H1 (cell line): ENCODE measurements at places on chromosomes 11 and 22. TPM values are rescaled to one million over a fixed set of nuclear protein-coding genes. Genes with fewer than 3 reads are reported as not detected.
A peak's percentile ranks its signal among the peaks of the same experiment; 100 is the strongest.

DNA sequence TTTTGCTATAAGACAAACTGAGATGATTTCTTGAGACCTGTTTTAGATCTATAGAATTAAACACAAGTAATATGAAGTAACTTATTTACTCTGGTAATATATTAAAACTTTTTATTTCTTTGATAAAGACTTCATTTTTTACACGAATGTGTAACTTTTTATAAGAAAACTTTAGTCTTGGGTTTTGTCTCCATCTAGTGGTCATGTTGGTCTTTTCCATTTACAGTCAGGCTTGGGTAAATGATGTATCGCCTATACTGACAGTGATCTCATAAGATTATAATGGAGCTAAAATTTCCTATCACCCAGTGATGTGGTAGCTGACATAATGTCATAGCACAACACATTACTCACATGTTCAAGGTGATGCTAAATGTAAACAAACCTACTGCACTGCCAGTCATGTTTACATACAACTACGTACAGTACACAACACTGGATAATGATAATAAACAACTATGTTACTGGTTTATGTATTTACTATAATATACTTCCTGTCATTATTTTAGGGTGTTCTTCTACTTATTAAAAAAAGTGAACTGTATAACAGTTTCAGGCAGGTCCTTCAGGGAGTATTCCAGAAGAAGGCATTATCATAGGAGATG is 7.5 kb upstream of the C11orf97 start:
- no peak for DNase-seq

- no peak for DNase-seq
Observed at GRCh38 chr11:119615003-119615881, 113.8 kb downstream of the NECTIN1 start.

DNA sequence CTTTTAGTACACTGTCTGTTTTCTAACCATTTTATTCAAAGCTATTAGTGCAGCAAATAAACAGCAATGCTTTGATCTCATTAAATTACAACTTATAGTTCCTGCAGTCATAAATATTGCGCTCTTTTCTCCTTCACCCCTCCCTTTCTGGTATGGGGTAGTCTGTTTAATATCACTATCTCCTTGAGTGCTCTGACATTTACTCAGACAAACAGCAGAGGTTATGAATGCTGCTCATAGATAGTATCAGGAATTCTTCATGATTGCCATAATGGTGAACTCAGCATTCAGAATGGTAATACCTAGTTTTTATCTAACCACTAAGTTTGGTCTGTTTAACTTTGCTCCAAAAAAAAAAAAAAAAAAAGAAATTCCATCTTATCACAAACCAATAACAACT is 87.4 kb downstream of the EIF3M start:
- no peak for DNase-seq

- DNase-seq: no peak
Observed at GRCh38 chr11:73468590-73469161, 92.5 kb downstream of the RELT start.

Gene ANGPTL5
- polyA plus RNA-seq: not detected in 2 replicates

Gene POLR2L
- polyA plus RNA-seq: 140 and 142 TPM in 2 replicates

DNA sequence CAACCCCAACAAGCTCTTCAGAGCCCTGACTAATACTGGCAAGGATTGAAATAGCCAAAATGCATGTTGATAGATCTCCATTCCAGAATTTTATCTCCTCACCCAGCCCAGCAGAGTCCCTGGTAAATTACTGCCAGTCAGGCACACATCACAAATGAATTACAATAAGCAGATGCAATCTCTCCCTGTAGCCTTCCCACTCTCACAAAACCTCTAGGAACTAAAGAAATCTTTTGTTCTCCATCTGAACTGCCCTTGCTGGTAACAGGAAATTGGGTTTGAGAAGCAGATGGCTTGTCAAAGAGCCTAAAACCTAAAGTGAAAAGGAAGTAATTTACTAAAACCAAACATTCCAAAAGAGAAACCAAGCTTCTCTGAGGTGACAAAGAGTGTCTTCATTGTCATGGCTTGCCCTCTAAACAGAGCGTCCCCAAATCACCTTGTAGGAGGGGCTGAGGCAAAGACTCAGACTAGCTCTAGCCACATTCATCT is 59.5 kb downstream of the FAM168A start:
- no peak for DNase-seq

- no peak for DNase-seq
Observed at GRCh38 chr11:120815319-120816100, 208.4 kb upstream of the TBCEL start.

DNA sequence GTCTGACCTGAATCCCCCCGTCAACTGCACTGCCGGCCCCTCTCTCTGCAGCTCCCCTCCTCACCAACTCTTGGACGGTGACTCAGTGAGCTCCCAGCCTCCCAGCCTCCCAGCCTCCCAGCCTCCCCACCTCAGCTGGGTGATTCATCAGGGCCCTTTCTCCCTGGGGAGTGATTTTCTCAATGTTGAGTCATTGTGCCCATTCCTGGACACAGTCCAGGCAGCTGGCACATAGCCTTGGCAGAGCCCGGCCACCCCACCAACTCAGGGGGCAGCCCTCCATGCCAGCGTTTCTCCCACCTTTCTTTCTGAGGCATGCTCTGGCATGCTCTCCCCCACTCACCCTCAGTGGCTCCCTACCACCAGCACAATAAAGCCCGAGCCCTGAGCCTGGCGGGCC is 30.7 kb downstream of the PDE2A start:
- no peak for DNase-seq

GRCh38 chr11:114762408-114762807 is 84.1 kb downstream of the NXPE2 start:
- DNase-seq: peak; percentile 31

DNA sequence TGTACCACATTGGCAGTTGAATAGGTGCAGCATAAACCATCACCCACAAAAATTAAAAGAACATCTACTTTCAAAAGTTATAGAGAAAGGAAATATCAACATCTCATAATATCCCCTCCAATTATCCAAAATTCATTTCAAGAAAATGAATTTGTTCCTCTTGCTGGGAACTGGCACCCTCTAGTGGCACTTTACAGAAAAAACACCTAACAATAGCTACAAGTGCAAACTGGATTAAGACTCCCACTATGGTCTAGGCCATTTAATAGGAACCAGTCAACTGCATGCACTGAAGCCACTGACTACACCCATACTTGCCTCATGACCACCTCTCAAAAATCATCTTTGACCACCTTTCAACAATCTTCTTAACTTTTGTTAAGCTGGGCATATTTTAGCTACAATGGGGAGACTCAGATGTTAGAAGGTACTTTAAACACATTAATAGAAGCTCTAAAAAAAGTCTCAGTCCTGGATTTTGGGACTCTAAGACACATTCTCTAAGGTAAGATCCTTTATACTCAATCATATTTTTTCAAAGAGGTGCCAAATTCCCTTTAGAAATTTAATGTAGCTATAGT is 17.3 kb downstream of the TRAF6 start:
- no peak for DNase-seq

DNA sequence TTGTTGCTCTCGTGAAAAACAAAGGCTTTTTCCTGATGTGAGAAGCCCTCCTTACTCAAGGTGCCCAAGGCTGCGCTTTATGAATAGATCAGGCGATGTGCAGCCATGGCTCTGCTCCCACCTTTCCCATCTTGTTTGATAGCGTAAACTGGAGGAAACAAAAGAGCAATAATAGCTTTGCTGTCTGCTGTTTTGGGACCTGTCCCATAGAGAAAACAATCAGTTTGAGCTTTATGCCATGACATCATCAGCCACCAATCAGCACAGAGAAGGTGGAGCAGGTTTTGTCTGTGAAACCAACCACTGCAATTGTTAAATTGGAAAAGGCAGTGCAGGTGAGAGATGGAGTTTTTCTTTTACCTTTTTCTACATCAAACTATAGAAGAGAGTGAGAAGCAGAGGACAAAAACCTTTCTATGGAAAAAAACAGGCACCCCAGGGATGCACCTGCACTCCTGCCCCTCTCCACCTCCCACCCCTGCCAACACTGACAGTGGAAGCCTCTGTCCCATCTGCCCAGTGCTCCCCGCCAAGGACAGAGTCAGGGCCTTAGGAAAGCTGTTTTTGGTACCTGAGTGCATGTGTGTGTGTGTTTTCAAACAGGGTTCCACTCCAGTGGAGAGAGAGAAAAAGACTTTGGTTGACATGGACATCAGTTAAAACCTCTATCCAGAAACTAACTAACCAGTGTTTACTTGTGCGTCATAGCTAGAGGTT is 80.7 kb downstream of the MICAL3 start:
- no peak for DNase-seq

DNA sequence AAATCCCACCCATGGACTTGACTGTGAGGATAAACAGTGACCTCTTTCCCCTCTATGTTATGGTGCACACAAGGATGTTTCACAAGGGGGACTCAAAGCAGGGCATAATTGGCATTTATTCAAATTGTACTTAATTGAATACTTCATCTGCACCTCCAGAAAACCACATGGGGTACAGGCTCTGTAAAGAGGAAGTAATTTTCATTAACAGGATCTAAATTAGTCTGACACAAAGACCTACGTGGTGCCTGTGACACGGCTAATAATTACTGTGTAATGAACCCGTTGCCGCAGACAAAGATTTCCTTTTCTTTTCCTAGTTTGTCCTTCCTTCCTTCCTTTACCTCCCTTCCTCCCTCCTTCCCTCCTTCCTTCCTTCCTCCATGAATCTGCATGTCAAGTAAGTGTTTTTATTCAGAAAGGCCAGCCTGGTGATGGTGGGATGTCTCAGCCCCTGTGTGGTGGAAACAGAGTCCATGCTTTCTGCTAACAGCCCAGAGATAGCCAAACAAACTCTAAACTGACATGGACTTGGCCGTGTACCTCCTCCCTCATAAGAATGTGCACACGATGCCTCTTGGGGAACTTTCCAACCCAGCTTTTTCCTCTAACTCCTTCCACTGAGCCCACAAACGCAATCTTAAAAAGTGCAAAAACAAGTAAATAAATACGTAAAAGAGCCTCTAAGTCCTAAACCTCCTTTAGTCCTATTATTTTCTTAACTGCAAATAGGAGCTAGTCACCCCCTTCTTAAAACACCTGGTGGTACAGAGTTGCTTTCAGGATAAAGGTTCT is 118.8 kb downstream of the INSC start:
- no peak for DNase-seq

Gene C1QTNF5
- 2.7 and 3.4 TPM in 2 replicates for polyA plus RNA-seq

Gene IL17REL
- 0.15 and 0.17 TPM in 2 replicates for polyA plus RNA-seq

DNA sequence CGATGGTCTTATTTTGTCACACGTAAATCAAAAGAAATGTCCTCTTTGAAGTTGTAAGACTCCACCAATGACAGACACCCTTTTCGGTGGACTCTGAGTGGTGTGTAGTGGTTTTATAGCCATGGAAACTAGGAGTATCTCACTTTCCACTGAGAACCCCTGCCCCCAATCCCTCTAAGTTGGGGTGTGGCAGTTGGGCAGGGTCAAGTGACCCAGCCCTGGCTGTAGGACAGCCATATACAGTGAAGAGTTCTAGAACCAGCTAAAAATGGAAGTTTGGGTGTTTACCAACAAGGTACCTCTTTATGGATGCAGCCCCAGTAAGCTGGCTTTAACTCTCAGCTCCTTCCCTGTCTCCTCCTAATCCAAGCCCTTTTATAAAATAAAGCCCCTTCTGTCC is 5.2 kb downstream of the C22orf31 start:
- DNase-seq: no peak

Gene AIFM3
- polyA plus RNA-seq: 1.4 and 2.1 TPM in 2 replicates

DNA sequence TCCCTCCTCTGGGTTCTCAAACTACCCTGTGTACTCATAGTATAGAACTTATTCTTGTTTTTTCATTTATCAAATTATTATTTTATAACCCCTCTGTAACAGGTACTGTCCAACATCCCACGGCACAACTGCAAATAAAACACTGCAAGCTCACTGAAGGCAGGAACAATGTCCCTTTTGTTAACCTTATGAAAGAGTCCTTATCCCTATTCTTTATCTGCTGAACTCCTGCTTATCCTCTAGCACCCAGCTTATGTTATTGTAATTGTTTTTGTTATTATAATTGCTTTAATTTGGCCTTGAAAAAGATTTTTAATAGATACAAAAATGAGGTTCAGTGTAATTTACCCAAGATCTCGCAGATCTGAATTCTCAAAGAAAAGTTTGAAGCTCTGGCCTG is 130.4 kb downstream of the MSANTD4 start:
- DNase-seq: no peak

Gene C2CD3
- polyA plus RNA-seq: 10.3 and 11.0 TPM in 2 replicates

Gene TRPC6
- 0.09 and 0.26 TPM in 2 replicates for polyA plus RNA-seq

GRCh38 chr22:23000657-23001347 is 69.5 kb upstream of the GNAZ start:
- DNase-seq: no peak

DNA sequence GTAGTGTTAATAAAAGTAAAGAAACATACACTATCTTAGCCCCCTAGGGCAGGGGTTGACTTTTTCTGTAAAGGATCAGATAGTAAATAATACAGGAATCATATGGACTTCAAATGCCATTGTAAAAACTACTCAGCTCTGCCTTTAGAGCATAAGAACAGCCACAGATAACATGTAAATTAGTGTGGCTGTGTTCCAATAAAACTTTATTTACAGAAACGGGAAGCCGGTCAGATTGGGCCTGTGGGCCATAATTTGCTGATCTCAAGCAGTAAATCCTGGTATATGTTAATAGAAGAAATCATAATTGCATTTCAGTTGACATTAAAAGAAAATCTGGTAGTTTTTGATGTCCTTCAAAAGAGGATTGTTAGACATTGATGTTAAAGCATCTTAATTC is 76.5 kb downstream of the ZC3H12C start:
- no peak for DNase-seq

DNA sequence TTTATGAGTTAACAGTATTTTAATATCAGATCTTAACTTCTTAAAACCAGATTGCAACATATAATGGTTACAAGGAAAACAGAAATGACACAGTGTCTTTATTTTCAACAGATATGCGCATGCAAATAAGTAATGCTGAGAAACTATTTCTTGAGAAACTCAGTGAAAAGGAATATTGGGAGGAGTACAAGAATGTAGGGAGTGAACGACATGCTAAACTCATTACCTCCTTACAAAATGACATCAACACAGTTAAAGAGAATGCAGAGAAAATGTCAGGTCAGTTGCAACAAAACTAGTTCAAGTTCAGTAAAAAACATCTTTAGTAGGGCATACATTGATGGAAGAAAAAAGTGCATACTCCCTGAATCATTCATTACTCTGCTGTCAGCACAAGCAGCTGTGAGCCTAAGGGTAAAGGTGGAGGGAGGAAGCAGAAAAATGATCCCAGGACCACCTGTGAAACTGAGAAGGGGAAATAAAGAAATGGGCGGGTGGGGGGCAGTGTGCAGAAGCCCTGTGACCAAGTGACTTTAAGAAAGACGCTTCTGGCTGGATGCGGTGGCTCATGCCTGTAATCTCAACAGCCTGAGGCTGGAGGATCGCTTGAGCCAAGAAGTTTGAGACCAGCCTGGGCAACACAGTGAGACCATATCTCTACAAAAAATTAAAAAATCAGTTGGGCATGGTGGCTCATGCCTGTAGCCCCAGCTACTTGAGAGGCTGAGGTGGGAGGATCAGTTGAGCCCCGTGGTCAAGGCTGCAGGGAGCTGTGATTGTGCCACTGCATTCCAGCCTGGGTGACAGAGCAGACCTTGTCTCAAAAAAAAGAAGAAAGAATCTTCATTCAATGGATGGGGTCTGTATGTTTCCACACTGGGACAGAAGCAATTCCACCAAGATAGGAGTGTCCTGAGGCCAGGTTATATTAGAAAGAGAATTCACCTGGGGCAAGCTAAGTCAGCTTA is 31.2 kb downstream of the CCDC83 start:
- DNase-seq: no peak
